ENCODE measurements at places on chromosomes 11 and 22. TPM values are rescaled to one million over a fixed set of nuclear protein-coding genes. Genes with fewer than 3 reads are reported as not detected.

FXYD6 gene
- not detected for total RNA-seq

APOL5 gene
- total RNA-seq = not detected

GRCh38 chr11:86519064-86519911, 144.6 kb downstream of the CCDC81 start:
- DNase-seq = no peak

DNA sequence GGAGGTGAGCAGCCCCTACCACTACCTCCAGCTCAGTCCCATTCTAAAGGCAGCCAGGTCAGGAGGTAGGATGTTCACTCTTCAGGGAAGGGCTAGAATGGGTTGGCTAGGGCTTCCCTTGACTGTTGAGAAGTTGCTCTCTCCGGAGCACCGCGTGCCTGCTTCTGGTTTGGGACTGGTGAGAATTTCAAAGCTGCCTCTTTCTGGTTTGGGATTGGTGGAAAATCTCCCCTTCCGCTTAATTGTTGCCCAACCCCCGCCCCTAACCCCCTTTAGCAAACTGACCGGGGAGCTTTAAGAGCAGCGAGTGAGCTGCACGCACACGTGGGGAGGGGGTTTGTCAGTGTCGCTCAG, 686 bp downstream of the USP2 start:
- DNase-seq = no peak

FKBP2 gene
- 28.4 TPM for total RNA-seq

C1QTNF4 gene
- not detected for total RNA-seq

DNA sequence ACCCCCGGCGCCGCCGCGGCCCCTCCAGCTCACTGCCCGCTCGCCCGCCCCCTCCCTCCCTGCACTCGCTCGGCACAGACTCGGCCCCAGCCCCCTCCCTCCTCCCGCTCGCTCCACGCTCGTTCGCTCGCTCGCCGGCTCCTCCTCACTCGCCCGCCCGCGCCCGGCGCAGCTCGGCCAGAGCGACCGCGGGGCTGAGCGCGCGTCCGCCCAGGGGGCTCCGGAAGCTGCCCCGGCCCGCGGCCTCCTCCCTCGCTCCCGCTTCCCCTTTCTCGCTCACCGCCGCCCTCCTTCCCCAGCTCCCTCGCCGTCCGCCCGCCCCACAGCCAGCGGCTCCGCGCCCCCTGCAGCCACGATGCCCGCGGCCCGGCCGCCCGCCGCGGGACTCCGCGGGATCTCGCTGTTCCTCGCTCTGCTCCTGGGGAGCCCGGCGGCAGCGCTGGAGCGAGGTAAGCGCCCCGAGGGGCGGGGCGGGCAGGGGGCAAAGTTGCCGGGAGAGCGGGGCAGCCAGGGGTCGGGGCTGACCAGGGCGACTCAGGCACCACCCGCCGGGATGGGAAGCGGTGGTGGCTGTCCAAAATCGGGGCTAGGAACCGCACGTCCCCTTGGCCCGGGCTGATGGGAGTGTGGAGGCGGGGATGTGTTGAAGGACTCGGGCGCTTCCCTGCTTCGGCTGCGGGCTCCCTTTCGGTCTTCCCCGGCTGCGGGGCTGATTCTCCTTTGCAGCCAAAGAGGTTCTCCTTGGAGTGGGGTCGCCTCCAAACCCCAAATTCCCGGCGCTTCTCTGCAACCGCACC, at the start of gene SEZ6L:
SEZ6L (plus strand) TSS at position 148 of the 797 bp plus-strand sequence; CDS start at position 356, 208 bp downstream.
- no peak for DNase-seq

GRCh38 chr11:61860054-61860903, 31.1 kb downstream of the FADS3 start:
- no peak for DNase-seq

DNA sequence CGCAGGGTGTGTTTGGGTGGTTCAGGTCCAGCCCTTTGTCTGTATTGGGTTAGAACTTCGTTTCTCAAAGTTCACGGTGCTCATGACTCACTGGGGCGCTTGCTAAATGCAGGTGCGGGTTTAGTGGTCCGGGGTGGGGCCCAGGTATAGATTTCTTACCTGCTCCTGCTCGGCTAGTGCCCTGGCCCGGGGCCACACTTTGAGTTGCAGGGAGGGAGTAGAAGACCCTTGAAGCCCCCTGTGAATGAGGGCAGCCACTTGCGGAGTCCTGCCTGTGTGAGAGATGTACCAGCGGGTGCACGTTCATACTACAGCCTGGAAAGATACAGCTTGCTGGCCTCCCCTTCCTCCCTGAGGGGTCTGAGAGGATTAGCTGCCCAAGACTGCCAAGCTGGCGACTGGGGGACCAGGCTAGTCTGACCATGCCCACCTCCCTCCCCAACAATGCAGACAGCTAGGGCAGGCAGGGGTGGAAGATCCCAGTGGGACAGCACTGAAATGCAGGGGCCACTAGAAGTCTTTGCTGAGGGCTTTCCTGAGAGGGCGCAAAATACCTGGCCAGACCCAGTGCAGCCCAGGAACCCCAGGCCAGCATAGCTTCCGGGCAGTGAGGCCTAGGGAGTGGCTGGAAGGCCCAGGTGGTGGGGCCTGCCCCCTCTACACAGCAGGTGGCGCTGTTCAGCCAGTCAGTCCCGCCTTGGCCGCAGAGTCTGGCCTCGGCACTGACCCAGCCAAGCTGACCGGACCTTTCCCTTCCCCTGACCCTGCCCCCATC, 5.1 kb upstream of the MYRF start:
- peak; percentile 17 for DNase-seq

- DNase-seq = peak; percentile 19
Observed at GRCh38 chr22:48851933-48852549, 975.6 kb downstream of the BRD1 start.

GRCh38 chr11:20056950-20057943, 103.0 kb downstream of the DBX1 start:
- no peak for DNase-seq

DNA sequence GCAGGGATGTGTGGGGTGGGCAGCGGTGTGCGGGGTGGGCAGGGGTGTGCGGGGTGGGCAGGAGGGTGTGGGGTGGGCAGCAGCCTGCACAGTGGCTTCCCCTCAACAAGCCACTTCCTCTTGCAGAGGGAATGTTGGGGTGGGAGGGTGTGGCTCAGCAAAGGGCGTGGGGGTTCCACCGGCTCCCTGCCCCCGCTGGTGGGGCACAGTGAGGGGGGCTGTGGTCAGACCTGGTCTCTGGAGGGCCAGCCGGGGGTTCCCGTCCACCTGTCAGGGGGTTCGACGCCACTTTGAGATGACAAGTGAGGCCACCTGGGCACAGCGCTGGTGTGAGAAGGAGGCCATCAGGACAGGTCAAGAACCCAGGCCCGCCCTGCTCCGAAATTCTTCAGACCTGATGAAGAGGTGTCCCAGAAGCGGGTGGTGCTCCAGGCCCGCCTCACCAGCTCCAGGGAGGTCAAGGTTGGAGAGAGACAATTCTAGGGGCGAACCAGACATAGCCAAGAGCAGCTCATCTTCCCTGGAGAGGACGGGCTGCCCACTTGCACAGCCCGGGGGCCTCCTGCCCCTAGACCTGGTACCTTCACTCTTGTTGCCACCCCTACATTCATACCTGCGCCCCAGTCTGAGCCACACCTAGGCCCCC, 1.3 kb downstream of the C11orf21 start:
- no peak for DNase-seq

GRCh38 chr11:20110908-20111669, 49.2 kb downstream of the DBX1 start:
- DNase-seq = peak; percentile 6

DNA sequence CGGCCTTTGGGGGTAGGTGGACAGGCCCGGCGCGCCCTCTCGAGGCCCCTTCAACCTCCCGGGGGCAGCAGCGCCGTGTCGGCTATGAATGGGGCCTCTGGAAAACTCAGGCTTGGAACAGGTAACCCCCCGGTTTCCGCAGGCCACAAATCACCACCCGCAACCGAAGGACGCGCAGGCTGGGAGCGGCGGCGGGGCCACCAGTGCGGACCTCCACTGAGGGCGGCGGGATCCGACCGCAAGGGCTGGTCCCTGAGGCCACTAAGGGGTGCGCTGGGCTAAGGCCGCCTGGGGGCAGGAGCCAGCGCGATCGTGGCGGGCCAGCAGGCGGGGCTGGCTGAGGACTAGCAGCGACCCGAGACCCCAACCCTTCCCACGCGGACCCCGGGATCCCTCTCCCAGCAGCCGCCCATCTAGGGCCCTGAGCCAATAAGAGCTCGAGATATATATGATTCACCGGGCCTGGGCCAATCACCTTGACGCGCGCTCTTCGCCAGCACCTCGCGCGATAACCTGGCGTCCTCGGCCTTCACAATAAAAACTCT, 609 bp upstream of the ATF4 start:
- DNase-seq = peak; percentile 96

GRCh38 chr22:46123694-46124382, 26.5 kb upstream of the PPARA start:
- no peak for DNase-seq

EMID1 gene
- total RNA-seq = not detected

SCN3B gene
- not detected for total RNA-seq

DNA sequence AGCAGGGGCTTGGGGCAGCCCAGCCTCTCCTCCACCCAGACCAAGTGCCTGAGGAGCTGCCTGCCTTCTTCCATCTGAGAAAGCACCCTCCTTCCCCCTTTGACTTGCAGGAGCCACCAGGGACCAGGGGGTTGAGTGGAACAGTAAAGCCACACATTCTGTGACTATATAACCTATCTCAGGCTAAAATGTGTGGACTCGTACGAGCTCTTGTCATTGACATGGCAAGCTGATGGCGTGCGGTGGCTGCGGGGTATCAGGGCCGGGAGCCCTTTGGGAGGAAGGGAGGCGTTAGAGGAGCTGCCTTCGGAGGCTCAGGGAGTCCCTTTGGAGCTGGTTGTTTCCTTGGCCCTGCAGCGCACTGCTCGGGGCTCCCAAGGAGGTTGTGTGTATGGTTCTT, 84.5 kb downstream of the CEP164 start:
- no peak for DNase-seq

GRCh38 chr11:114063149-114063828, 3.8 kb downstream of the ZBTB16 start:
- DNase-seq = no peak

DNA sequence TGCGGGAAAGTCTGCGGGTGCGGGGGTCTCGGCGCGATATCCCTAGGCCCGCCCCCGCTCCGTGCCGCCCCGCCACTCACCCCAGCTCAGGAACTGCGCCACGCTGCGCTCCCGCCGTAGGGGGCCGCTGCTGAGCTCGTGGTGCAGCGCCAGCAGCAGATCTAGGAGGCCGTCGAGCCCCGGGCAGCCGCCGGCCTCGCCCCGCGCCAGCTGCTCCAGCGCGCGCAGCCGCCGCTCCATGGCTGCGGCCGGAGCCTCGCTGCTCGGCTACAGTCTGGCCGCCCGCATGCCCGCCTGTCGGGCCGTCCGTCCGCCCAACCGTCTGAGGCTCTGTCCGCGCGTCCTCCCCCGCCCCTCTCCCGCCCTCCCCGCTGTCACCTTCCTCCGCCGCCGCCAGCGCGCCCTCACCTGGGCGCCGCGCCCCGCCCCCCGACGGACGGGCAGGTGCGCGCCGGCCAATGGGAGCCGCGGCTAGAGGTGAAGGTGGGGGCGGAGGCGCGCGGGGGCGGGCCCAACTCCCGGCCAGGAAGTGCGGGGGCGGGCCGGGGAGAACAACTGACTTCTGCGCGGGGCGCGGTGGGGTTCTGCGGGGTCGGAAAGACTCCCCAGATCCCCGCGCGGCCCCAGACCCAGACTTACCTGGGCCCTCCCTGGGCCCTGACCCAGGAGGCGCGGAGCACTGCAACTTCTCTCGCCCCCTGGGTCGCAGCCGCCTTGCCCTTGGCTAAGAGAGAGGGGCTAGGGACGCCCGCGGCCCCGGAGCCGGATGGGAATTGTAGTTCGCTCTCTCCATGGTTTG, at the start of gene CDC42BPG:
CDC42BPG (minus strand) TSS at position 324 of the 799 bp plus-strand sequence; CDS start at position 240, 84 bp downstream.
- DNase-seq = peak; percentile 83

GRCh38 chr22:36365020-36365411, 22.8 kb downstream of the MYH9 start:
- DNase-seq = peak; percentile 85

DNA sequence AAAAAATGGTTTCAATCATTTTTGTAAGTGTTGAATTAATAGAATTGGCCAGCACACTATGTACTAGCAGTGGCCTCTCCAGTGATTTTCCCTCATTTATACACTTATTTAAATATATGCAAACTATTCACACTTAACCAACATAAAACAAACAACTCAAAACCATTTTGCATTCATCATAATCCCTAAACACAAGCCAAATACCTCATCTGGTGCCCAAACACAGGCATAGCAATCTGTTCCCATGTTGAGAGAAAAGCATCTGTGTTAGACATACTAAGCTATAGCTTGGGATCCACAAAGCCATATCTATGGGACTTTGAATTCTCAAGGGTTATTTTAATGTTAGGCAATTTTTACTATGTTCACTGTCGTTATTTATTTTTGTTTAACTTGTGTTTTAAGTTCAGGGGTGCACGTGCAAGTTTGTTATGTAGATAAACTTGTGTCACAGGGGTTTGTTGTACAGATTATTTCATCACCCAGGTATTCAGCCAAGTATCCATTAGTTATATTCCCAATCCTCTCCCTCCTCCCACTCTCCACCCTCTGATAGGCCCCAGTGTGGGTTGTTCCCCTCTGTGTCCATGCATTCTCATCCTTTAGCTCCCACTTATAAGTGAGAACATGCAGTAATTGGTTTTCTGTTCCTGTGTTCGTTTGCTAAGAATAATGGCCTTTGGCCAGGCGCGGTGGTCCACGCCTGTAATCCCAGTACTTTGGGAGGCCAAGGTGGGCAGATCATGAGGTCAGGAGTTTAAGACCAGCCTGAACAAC, 31.0 kb upstream of the RCN1 start:
- DNase-seq = no peak

- no peak for DNase-seq
Observed at GRCh38 chr11:124643605-124644425, 21.2 kb downstream of the TBRG1 start.
